ENCODE measurements at places on chromosomes 2 and 18.

GRCh38 chr2:64731746-64732145 is 78.0 kb upstream of the SERTAD2 start:
- no peak for DNase-seq

DNA sequence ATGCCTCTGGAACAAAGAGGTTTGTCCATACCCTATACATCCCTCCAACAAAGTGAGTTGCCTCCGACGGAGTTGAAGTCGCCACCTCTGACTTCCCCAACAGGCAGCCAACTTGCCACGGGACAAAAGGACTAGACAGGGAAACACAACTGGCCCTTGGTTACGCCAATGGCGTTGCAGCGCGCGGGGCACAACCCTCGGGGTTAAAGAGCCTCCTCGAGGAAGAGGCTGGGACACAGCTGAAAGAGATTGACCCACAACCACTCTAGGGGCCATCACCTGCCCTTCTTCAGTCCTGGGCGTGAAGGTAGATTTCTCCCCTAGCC is 545 bp downstream of the GTF3C2 start:
- peak; percentile 33 for DNase-seq

- peak; percentile 16 for DNase-seq
These were observed 105.2 kb downstream of the CCDC85A start for GRCh38 chr2:56288838-56289580.

GRCh38 chr18:74288730-74289129 is 3.0 kb downstream of the CYB5A start:
- DNase-seq: no peak

DNA sequence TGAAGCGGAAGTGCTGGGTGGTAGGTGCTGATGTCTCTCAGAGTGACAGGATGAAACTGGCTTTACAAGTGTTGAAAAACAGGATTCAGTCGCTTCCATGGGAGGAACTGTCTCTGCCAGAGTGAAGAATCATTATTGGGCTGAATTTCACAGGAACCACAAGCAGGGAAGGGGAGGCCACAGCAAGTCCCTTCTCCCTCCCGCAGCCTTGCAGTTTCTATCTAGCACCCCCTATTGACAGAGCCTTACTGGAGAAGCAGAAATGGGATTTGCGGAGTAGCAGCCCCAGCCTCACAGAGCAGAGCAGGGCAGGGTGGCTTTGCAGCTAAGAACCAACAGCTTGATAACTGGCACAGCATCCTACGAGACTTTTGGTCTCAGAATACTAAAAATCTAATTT is 33.3 kb upstream of the RMP24 start:
- DNase-seq: no peak

DNA sequence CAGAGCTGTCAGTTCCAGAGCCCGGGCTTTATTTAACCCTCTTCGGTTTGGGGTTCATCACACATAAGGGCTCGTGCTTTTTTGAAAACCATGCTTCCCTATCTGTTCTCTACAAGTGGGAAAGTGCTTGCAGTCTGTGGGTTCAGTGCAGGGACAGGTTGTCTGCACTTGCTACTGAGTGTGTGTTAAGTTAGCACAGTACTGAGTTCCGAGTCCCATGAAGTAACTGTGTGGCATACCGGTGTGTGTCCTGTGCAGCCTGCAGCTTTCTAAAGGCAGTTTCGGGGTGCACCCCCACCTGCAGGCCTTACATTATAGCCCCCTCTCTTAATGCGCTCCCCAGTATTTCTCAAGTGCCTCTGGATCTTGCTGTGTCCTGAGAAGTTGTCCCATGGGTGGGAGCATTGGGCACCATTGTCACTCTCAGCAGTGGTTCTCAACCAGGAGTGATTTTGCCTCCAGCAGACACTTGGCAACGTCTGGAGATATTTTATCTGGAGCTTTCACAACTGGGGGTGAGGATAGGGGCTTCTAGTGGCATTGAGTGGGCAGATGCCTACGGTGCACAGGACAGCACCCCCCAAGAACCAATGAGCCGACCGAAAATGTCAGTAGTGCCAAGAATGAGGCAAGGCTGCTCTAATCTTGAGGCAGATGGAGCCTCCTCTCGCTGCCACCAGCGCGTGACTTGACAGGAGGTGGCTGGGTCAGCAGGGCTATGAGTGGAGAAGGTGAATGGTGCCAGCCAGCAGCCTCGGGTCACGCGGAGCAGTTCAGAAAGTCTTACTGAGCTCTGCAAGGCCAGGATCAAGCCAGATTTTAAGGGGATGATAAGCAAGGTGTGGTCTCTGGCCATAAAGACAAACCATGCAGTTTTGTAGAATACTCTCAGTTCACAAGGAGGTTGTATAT is 152.2 kb downstream of the SMAD7 start:
- DNase-seq: no peak

DNA sequence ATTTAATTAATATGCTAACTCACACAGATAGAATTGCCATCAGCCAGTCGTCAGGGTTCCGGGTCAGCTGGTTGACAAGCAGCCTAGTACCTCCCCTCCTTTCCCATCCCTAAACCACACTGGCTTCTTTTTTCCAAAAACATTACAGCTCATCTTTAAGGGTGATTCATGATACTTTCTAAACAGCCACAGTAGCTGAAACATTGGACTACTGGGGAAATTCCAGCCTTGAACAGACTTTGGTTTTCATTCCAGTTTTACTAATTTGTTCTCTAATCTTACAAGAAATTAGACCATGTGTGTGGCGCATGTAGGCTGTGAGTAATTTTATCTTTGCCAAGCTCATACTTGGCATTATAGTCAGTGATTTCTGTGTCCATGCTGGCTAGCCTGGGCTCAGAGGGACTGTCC is 110.8 kb downstream of the FMNL2 start:
- peak; percentile 95 for DNase-seq

GRCh38 chr2:227766373-227766883 is 20.7 kb downstream of the SCYGR8 start:
- peak; percentile 70 for DNase-seq

DNA sequence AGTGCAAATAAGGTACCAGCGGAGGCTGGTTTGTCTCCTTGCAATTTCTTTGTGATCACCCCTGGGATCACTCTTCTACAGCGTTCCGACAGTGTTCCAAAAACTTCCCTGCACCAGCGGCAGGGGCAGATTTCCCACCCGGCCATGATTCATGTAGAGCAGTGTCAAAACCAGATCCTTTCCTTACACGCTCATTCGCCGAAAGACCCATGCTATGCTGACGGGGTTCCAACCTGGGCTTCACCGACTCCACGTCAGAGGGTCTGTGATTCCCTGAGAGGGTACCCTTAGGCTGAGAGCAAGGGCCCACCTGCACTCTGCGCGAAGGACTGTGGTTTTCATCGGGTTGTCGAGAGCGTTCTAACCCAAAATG is 423 bp upstream of the TTC27 start:
- DNase-seq: peak; percentile 50
